NCI-H2227 treated with DMSO at 0.1 percent for 48 hours (cell line): ENCODE measurements at places on chromosomes 7 and 10.

GRCh38 chr10:131669838-131670237 lies 231.0 kb upstream of the PPP2R2D start:
- no peak for DNase-seq

- DNase-seq = no peak
These were observed 65.0 kb upstream of the RAB18 start for GRCh38 chr10:27439101-27439500.

DNA sequence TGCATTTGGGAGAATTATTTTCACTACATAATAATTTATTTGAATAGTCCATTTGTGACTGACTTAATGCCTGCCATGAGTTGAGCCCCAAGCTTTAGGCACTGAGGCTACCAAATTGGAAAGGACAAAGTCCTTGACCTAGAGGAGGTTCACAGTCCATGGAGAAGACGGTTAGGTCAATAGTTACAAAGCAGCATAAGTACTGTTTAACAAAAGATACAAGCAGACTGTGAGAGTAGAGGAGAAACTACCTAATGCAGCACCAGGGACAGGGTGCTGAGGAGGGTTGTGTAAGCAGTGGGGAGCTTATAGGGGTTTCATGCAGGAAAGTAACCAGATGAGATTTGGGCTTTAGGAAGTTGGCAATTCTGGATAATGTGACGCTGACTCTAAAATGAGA lies 139.2 kb downstream of the LCOR start:
- DNase-seq = no peak

DNA sequence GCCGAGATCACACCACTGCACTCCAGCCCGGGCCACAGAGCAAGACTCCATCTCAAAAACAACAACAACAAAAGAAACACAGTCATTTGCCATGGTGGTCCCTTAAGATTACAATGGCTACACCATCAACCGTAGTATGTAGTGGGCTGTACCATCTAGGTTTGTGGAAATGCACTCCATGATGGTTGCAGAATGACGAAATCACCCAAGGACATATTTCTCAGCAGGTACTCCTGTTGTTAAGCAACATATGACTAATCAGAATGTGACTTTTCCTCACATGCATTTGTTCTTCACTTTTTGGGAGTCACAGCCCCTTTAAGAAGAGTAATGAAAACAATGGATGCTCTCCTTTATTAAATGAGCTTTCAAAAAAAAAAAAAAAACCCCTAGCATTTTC lies 11.0 kb downstream of the SVIL start:
- DNase-seq = no peak

- no peak for DNase-seq
These were observed 38.6 kb upstream of the ZMIZ2 start for GRCh38 chr7:44709945-44710596.

DNA sequence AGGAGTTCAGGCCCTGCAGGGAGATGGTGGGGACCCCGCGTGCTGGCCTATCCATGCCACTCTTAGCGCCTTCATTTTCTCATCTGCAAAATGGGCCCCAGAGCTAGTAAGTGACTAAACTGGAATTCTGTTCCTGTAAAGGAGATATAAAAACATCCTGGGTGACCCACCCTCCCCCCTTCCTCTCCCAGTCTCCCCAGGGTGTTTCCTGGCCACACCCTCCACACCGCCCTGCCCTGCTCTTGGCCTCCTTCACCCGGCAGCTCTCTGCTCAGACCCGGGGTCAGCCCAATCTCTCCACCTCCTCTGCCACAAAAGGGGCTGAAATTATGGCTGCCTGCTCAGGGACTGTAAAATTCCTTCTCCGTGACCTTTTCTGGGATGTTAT lies 70.7 kb downstream of the C10orf105 start:
- DNase-seq = no peak

DNA sequence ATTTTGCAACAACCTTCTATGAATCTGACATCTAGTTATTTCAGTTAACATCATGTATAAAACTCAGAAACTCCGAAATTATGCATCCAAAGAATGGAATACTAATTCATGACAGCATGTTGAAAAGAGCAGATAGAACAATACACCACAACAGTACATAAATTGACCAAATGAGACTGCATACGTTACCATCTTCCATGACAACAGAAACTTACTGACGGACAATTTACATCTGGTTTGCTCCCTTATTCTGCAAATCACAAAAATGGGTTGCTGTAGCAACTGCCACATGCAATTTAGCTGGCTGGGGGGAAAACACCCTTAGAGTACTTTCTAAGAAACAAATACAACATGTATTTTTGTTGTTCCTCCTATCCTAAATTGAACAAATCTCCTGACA lies 14.3 kb downstream of the LRRN3 start:
- no peak for DNase-seq

- DNase-seq = no peak
These were observed 188.6 kb upstream of the IMMP2L start for GRCh38 chr7:111750878-111751277.

GRCh38 chr10:120095875-120096274 lies 203.3 kb downstream of the SEC23IP start:
- no peak for DNase-seq

- DNase-seq = no peak
These were observed 5.8 kb upstream of the FAM3C start for GRCh38 chr7:121401896-121402295.

- no peak for DNase-seq
These were observed 105.5 kb upstream of the FAM204A start for GRCh38 chr10:118447478-118448270.
